Activated naive CD4-positive, alpha-beta T cell treated with anti-CD3 and anti-CD28 coated beads for 36 hours (primary cell): ENCODE measurements at places on chromosomes 16 and 17. TPM values are rescaled to one million over a fixed set of nuclear protein-coding genes. Genes with fewer than 3 reads are reported as not detected.

DNA sequence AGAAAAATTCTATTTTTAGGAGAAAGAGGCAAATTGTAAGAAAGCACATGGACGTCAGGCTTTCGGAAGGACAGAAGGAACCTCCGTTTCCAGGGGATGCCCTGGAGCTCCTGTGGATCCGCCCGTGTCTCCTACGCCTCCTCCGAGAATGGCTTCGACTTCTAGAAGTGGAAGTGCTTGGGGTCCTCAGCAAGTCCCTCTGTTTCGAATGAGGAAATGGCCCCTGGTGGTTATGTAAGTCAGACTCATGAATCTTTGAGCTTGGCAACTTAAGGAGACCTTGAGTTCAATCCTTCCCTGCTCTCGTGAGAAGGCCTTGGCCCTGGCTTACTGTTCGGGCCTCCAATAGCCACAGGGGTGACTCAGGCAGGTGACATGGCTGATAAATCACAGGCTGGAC, 38.9 kb downstream of the COX4I1 start:
- no peak for DNase-seq

GRCh38 chr17:74288785-74289184, 14.8 kb downstream of the DNAI2 start:
- DNase-seq = peak; percentile 74

DNA sequence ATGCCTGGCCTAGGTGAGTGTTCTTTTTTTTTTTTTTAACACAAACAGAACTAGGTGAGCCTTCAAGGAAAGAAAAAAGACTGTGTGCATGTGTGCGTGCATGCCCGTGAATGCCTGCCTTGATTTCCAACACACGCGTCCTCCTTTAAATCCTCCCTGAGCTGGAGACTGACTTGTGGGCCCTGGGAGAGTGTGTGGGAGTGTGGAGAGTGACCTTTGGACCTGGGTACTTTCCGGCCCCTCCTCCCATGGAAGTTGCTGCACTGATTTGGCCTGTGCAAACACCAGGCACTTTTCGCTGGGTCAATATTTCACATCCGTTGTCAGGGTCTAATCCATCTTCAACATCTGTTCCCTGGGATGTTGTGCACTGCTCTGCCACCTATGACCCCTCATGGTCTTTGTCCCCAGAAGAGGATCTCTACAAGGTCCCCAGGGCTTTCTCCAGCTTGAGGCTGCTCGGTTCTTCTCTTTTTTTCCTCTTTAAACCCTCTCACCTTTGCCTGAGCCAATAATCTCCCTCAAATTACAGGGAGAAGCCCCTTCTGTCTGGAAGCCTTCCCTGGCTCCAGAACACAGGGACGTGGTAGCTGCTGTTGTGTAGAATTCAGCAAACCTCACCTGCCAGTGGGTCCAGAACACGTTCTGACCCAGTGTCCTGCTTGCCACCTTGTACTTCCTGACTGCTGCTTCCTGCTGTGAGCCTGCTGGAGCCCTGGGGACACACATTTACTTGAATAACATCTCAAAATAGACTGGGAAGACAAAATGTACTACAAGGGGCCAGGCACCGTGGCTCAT, 20.8 kb upstream of the ATP5MC1 start:
- no peak for DNase-seq

GRCh38 chr17:73091770-73092522, 542 bp downstream of the SLC39A11 start:
- peak; percentile 6 for DNase-seq

- no peak for DNase-seq
Observed at GRCh38 chr16:19774024-19774423, 56.0 kb downstream of the IQCK start.

GRCh38 chr17:71926746-71927398, 193.9 kb upstream of the SOX9 start:
- DNase-seq = no peak

DNA sequence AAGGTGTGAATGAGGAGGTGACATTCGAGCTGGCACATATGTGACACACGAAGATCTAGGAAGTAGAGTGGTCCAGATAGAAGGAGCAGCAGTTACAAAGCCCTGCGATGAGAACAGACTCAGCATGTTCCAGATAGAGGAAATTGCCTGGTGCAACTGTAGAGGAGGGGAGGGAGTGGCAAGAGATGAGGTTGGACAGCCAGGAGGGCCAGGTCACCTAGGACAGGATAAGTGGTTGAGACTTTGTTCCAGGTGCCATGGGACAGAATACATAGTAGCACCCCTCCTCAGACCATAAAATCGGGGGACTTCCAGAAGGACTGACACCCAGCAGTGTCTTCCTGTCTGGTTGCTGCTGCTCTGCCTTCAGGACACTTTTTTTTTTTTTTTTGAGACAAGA, 11.0 kb upstream of the CENPT start:
- no peak for DNase-seq

DNA sequence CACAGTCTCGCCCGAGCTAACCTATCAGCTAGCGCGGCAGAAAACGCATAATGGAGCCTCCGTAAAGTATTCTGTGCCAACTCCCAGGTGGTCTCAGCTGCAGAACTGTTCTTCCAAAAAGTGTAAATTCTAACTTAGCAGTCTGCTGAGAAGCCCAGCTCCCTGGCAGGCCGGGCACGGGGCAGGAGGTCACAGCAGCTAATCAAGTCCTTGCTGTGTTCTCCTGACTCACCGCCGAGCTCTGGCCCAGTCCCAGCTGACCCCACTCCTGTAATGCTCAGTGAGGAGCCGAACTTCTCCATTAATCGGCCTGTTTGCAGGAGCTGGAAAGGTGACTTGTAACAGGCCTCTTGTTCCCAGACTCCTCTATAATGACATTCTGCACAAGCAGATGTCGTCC, 193.3 kb downstream of the IRX3 start:
- no peak for DNase-seq

DNA sequence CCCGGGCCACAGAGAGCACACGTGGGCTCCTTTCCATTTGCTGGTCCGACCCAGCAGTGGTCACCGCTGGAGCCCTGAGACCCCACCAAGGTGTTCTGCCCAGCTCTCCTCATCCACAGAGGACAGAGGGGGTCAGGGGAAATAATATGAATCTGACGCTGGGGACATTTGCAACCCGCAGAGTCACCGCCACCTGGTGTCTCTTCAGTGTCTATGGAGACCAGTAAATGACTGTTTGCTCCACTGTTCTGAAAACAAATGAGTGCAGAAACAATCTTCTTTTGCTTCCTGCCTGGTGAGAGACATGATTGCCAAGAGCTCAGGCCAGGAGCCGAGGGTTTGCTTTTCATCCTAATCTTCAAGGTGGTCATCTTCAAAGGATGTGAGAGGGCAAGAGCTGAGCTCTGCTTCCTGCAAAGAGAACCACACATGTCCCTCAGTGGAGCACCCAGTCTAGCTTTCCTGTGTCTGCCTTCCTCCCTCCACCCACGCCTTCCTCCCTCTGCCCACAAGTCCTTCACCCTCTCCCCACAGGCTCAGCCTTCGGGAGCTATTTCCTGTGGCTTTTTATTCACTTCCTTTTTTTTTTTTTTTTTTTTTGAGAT, 14.7 kb upstream of the KLHDC4 start:
- DNase-seq = peak; percentile 80

GRCh38 chr16:30509081-30509765, 17.1 kb downstream of the ZNF768 start:
- DNase-seq = no peak

DNA sequence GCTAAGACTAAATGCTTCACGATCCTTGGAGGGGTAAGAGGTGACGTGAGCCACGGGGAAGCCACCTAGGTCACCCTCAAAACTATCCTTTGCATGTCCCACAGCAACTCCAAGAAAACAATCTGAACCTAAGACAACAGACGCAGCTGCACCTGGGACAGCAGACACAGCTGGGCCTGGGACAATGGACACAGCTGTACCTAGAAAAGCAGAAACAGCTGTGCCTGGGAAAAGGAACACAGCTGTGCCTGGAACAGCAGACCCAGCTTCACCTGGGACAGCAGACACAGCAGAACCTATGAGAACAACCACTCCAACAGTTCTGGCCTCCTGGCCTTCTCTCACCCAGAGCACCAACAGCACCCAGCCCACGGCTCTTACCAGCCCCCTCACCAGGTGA, 11.7 kb upstream of the CD300LD start:
- no peak for DNase-seq

- DNase-seq = no peak
Observed at GRCh38 chr17:64164596-64165285, 34.8 kb upstream of the ERN1 start.

Gene PPL
- total RNA-seq = 0.07 TPM

Gene NEK8
- 3.2 TPM for total RNA-seq

Gene SLC5A10
- not detected for total RNA-seq

Gene MLX
- total RNA-seq = 24.7 TPM

Gene CES3
- total RNA-seq = 0.55 TPM

Gene SP6
- total RNA-seq = 0.19 TPM

Gene CHST4
- not detected for total RNA-seq

Gene PRM1
- total RNA-seq = not detected

Gene BAHCC1
- 0.02 TPM for total RNA-seq

Gene FOXF1
- total RNA-seq = not detected

Gene RUNDC3A
- not detected for total RNA-seq

Gene NECAB2
- not detected for total RNA-seq

Gene TEX19
- 0.21 TPM for total RNA-seq

Gene FNDC8
- not detected for total RNA-seq

Gene CANT1
- total RNA-seq = 51.0 TPM
